Pancreas (tissue), 10 donors: ENCODE measurements at places on chromosomes 5 and 9. TPM values are rescaled to one million over a fixed set of nuclear protein-coding genes. Genes with fewer than 3 reads are reported as not detected.

- no peak for DNase-seq
Observed at GRCh38 chr5:138139781-138140090, 508 bp upstream of the NME5 start.

DNA sequence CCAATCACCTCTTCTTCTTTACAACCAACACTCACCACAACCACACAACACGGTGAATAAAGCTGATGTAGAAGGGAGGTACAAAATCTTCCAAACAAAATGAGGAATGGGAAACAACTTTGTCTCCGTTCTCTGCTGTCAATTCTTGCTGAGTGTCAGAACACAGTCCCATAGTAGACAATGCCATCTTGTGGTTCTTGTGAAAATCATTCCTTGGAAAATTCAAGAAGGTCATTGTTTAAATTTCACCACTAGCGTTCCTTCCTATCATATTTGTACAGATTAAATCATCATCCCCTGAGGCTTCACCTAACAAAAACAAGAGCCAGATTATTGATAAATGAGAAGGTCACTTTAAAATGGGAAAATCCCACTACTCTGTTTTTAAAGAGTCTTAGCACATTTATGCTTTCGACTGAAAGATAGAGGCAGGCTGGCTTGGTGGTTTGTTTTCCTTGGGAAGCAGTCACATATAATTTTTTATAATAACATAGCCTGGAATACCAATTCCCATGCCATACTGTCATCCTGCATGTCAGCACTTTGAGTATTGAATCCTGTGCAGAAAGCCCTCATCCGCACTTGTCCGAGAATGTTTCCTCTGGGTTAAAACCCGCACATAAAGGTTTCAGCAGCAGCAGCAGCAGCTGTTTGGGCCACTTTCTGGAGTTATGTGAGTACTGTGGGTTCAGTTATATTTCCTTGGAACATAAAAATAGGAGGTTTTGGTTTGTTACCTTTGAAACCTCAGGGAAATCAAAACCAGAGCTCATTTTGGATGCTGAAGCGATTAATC, 395.0 kb upstream of the SMARCA2 start:
- DNase-seq: no peak

GRCh38 chr9:95529910-95530309, 13.1 kb upstream of the PTCH1 start:
- no peak for DNase-seq

Gene MLANA
- polyA plus RNA-seq: not detected

Gene HAND1
- polyA plus RNA-seq: not detected

DNA sequence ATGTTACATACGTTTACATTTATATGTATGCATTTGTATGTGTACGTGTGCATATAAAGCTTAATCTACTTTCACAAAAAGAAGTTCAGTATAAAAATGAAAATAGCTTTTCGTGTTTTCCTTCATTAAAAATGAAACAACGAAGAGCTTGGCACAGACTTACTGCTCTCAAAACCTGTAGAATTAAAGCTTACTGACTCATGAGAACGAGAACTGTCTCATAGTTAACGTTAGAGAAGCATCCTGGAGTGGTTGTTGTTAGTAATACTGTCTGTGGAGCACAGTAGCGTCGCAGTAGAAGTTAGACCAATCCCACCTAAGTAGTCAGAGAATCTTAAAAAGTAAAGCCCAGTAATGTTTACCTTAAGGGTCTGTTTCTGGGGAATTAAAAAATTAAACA, 1.3 kb downstream of the MAT2B start:
- DNase-seq: no peak

Gene CTSV
- 1.4 TPM for polyA plus RNA-seq

Gene SPATA6L
- 7.4 TPM for polyA plus RNA-seq

Gene SGCD
- 0.33 TPM for polyA plus RNA-seq

- DNase-seq: no peak
Observed at GRCh38 chr9:125233678-125234077, 7.5 kb downstream of the HSPA5 start.

GRCh38 chr5:135154197-135154596, 120.2 kb upstream of the PITX1 start:
- no peak for DNase-seq

Gene PHYHD1
- 45.7 TPM for polyA plus RNA-seq

- no peak for DNase-seq
Observed at GRCh38 chr5:174687503-174687902, 36.9 kb upstream of the MSX2 start.

DNA sequence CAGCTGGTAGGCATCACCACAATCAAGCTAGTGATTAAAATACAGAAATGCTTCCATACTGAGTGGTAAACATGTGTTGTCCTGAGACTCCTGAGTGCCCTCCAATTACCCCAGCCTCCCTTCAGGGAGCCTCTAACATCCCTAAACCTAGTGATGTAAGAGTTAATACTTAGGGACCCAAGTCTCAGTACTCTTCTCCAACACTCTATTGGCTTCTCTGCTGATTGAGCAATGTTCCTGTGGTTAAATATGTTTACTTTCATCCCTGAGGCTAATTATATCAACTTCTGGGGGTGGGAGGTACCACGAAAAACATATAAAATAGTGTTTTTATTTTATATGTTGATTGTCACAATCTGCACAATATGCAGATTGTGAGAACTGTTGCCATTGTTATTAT, 5.0 kb downstream of the GRXCR2 start:
- DNase-seq: no peak

DNA sequence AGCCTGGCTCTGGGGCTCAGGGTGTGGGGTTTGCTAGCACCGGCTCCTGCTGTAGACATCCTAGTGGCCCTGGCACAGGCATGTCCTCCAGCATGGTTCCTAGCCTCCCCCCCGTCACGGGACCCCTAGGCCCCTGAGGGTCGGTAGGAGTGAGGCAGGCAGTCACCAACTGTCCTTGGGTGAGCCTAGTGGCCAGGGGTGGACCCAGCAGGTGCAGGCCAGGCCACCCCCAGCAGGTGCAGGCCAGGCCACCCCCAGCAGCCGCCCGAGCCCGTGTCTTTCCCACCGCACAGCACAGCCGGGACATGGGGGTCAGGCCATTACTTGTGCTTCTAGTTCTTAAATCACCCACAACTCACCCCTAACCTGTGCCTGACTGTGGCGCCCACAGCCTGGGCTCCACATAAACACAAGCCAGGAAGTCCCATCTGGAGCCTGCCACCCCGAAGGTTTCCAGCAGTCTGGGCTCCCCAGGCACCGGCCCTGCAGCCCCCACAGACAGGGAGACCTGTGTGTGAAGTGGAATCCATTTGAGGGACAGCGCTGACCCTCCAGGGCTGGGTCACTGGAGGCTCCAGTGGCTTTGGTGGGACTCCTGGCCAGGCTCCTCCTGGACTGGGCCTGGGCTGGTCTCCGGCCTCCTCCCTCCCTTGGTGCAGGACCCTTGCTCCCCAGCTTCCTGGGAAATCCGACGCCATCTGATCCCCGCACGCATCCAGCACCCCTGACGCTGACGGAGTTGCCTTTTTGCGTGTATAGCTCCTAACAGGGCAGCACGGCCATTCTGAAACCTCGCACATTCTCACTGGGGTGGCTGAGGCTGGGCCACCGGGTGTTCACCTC, 114.1 kb upstream of the LPCAT1 start:
- DNase-seq: no peak

DNA sequence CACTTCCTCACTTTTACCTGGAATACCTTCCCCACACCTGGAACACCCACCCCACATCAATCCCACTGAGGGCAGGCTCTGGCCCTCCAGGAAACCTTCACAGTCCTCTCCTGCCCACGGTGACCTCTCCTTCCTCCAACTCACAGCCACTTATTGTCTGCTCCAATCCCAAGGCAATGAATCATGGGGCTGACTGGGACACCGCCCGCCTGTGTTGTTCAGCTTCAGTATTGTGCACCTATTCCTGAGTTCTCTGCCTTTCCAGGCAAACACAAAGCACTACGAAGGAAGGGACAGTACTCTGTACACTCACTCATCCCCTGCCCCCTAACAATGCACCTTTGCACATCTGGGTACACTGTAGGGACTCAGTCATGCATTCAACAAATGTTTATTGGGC, 7.3 kb downstream of the PCDH1 start:
- no peak for DNase-seq

- DNase-seq: no peak
Observed at GRCh38 chr5:135951807-135952206, 3.0 kb downstream of the LECT2 start.

- no peak for DNase-seq
Observed at GRCh38 chr9:136437839-136438547, 1.7 kb downstream of the INPP5E start.

- peak; percentile 11 for DNase-seq
Observed at GRCh38 chr9:128145536-128145935, 3.7 kb upstream of the LCN2 start.

Gene PCDHB15
- polyA plus RNA-seq: 1.8 TPM
